ENCODE measurements at places on chromosomes 12 and 14. TPM values are rescaled to one million over a fixed set of nuclear protein-coding genes. Genes with fewer than 3 reads are reported as not detected.

Gene ITGA7
- total RNA-seq, result 26.4 TPM

Gene OTOGL
- 0.87 TPM for total RNA-seq

Gene PDZRN4
- total RNA-seq, result 11.3 TPM

Gene TAS2R14
- total RNA-seq, result 3.5 TPM

Gene DNAJC22
- total RNA-seq, result 0.87 TPM

Gene ZNF740
- total RNA-seq, result 27.2 TPM

Gene ZFC3H1
- total RNA-seq, result 144 TPM

Gene KRT78
- 0.93 TPM for total RNA-seq

Gene TCL1B
- 3.7 TPM for total RNA-seq

Gene HOXC12
- total RNA-seq, result not detected

Gene TAS2R8
- not detected for total RNA-seq

Gene SERPINA12
- total RNA-seq, result 0.47 TPM

Gene APOF
- total RNA-seq, result not detected

Gene DPPA3
- 1.1 TPM for total RNA-seq

Gene ZCRB1
- 54.6 TPM for total RNA-seq

Gene RNF212B
- 23.2 TPM for total RNA-seq
